ENCODE measurements at places on chromosomes 11 and 22.

- no peak for DNase-seq
These were observed 1157.4 kb downstream of the TBC1D22A start for GRCh38 chr22:47919893-47920292.

DNA sequence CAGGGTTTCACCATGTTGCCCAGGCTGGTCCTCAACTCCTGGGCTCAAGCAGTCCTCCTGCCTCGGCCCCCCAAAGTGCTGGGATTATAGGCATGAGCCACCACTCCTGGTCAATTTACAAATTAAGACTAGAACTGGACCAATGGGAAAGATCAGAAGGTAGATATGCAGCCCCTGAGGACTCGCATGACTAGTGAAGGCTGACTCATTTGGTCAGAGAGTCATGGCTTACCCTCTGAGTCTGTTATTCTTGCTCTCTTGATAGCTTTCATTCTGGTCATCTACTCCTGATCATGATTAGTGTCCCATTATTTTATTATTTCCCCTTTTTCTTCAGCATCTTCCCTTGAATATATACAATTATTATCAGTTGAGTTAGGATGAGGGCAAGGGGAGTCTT, 2.7 kb upstream of the LDHAL6A start:
- DNase-seq: peak; percentile 9

DNA sequence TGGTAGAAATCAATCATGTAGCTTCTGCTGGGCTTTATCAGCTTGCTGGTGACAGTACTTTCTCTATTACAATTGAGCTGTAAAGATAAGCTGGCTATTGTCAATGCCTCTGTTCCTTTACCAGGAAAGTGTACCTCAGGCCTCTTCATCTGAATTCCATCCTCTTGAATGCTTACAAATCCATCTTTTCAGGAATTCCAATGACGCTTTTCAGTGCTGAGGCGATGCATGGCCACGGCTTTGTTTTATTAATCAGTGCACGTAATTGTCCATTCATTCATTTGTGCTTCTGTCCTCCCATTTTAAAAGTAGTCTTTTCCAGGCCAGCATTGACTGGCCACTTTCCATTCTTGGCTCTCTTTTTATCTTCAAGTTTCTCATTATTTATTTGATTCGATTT, 202.0 kb downstream of the PGR start:
- no peak for DNase-seq

DNA sequence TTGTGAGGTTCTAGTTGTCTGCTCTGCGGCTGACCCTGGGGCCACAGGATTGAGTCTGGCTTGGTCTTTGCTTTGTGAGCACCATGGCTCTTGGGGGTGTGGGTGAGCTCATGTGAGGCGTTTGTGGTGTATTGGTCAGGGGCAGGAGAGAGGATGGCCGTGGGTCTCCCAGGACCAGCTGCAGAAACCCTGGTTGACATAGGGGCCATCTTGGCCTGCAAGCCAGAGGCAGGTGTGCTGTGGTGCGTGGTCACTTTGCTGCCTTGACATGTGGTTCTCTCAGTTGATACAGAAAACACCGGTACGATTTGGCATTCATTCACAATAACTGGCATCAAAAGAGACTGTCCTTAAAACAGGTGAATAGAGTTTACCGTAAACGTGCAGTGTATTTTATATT, 11.3 kb downstream of the PHRF1 start:
- DNase-seq: no peak

DNA sequence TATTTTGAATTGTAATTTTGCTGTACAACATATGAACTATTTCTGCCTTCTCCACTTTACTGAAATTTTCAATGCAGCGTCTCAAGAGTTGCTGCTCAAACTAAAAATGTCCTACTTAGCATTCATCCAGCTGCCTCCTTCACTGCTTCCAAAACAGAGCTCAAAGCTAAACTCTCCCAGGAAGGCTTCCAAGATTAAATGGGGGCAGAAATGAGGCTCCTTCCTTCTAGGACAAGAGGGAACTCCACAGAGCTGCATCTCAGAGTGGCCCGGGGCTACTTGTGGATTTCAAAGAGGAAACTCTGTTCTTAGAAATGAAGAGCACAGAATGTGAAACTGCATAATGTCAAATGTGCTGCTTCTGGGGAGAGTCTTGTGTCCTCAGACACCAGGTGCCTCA, 295.9 kb upstream of the NCAM1 start:
- no peak for DNase-seq

GRCh38 chr11:44430140-44430539, 120.2 kb upstream of the ALX4 start:
- no peak for DNase-seq

DNA sequence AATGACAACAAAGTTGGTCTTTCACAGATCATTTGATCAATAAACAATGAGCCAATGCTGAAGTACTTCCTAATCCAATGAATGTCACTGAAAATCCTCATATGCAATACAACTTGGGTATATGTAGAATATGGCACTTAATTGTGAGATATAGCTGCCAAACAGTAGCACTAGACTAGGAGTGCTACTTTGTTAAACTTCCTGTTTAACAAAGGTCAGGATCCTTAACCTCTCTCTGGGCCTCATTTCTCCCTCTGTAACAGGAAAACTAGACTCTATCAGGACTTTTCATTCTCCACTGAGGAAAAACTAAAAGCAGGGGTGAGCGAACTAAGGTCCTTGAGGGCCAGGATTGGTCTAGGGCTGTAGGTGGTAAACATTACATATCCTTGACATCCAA, 56.1 kb downstream of the PITPNB start:
- DNase-seq: no peak

DNA sequence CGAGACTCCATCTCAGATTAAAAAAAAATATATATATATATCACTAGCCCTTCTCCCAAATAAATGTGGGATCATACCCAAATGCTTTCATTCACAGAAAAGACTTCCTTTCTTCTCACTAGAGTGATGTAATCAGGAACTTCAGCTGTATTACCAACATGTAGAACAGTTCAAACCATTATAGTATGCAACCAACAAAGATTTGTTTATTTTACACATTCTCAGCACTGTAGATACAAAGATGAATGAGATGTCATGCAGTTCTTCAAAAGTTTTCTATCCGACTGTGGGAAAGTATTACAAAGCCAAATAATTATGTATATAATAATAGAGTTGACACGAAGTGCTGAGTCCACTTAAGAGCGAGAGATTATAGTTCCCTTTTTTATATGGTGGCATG, 22.2 kb upstream of the ZNF143 start:
- no peak for DNase-seq

DNA sequence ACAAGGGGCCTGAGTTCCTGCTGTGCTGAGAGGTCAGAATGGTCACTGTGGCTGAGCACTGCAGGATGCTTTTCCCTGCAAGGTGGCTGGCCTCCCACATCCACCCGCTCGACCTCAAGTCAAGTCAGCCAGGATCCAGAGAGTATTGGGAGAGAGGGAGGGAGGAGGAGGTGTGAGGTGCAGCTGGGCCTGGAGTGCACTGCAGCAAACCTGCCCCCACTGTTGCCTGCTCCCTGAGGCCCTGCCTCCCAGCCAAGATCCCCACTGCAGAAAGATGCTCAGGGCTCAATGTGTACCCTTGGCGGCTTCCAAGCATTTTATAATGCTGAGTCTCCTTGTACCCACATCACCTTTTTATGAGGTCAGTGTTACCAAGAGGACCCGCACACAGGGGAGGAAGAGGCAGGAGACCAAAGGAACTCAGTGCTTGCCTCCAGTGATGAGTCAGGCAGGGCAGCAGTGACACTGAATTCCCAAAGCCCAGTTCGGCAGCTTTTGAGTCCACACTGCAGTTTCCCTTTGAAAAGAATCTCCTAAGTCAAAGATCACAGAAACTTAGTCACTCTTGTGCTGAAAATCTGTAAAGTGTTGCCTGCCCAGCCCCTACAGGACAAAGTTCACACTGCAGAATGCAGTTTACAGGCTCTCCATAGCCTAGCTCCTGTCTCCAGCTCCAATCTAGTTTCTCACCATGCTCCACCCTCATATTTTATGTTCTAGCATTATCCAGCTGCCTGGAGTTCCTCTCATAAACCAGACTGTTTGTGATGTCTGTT, 3.1 kb downstream of the ENDOD1 start:
- no peak for DNase-seq

DNA sequence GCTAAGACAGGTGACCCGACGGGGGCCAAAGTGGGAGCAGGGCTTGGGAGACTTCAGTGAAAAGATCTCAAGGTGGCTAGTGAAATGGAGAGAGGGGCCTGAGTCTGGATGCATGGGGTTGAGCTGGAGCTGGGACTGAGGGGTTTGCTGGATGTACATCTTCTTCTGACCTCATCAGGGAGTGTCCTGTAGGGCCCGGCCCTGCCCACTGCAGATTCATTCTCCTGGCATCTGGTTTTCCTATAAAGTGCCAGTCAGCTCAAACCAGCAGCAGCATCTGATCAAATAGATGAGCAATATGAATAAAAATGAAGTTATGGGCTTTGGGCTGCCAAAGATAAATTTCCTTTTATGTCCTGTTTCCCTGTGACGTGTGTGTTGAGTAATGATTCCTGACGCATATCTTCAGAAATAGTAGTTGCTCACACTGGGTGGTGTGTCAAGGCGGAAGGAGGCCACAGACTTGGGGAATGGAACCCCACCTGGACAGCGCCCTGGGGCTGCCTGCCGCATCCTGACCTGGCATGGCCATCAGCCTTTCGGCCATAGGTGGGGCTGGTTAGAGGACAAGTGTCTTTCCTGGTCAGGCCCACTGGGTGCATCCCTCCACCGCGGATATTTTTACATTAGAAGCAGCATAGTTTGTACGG, 135.4 kb downstream of the OSBP2 start:
- DNase-seq: no peak

DNA sequence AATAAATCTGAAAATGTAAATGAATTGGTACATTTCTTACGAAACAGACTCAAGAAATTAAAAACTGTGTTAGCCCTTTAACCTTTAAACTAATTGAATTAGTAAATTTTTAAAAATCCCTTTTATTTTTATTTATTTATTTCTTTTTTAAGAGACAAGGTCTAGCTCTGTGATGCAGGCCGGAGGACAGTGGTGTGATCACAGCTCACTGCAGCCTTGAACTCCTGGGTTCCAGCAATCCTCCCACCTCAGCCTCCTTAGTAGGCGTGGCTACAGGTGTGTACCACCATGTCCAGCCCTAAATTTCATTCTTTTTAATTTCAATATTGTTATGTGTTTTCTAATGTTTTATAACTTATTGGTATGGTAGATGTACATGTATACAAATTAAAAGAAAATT, 72.6 kb downstream of the MYEOV start:
- no peak for DNase-seq

GRCh38 chr22:37672206-37672919, 3.1 kb upstream of the LGALS1 start:
- no peak for DNase-seq

- no peak for DNase-seq
These were observed 16.3 kb upstream of the CLMP start for GRCh38 chr11:123211149-123211852.

DNA sequence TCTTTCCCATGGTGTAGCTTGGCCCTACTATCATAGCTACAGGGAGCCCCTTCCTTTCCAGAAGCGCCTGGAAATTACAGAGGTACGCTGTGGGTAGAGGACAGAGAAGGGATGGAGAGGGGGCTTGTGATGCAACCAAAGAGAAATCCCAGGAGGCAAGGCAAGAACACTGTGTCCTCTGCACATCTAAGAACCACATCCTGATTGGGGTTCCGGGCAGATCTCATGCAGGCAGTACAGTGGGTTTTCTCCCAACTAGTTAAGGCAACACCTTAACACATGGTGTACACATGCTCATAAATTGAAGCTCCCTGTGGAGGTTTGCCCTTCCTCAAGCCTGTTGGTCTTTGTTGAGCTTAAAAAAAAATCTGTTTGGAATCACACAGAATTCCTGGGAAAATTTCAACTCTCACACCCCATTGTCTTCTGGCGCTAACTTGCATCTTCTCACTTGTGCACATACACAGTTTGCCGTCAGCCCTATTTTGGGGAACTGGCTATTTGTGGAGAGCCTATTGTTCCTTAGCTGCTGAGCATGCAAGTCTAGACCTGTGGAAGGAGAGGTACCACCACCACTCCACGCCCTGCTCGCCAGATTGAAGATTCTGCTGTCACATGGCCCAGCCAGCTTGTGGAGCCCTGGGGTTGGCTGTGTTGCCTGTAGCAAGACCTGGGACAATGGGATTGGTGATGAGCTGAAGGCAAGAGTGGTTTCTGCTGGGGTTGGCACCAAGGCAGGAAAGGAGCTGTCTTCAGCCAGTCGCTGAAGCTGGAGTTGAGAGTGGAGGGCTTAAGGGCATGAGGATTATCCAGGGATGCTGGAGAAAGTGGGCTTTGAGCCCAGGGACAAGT, 52.4 kb downstream of the ALX4 start:
- DNase-seq: no peak

GRCh38 chr11:102924851-102925380, 30.6 kb downstream of the MMP13 start:
- no peak for DNase-seq

- peak; percentile 61 for DNase-seq
These were observed 859.0 kb downstream of the FAM181B start for GRCh38 chr11:81874635-81875034.

DNA sequence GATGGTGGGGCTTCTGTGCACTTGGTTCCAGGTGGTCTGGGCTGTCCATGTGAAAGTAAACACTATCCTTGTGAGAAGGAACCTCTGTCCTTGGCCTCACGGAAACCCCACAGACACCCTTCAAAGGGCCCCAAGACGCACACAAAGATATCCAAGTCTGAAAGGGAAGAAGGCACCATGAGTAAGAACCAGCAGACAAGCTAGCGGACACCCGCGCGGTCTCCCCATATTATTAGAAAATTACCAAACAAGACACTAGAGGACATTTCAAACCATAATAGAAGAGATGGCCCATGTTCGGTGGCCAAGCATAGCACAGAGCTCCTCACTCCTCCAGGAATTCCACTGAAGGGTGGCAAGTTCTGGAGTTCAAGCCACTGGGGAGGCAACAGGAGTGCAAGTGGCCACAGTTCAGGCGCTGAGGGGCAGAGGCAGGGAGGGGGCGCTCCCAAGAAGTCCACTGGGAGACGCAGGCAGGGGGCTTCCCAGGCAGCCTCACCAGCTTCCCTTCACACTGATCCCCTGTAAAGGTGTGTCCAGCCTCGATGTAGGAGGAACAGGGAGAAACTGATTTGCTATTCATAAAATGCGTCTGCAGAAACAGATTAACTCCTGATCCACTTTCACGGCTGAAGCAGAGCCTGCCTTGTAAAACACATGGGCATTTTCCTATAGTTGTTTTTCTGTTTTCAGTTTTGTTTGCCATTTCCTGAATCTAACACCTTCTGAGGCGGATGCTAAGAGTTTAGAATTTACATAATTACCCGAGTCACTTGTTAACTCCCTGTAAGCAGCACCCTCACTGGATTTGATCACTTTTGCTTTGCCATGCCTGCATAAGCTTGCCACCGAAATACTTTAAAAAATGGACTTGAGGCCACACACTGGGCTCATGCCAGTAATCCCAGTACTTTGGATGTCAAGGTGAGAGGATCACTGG, 9.1 kb upstream of the PPARA start:
- no peak for DNase-seq

DNA sequence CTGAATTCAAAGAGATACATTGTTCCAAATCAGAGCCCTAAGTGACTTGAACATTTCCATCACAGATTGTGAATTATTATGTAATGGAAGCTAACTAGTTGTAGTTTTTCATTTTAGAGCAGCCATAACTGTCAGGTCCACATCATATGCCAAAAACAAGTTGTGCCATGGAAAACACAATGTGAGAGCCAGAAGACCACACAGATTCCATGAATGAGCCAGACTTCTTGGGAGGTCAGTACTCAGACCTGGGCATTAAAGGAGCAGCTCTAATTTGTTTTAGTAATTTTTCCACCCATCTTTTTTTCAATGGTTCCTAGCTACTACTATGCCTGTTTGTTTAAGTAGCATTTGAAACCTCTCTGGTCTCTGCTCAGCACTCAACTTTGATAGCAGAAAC, 279.4 kb downstream of the FAT3 start:
- DNase-seq: no peak

- DNase-seq: no peak
These were observed 9.7 kb upstream of the IL17REL start for GRCh38 chr22:50022171-50022819.
